ENCODE measurements at places on chromosomes 5 and 9. TPM values are rescaled to one million over a fixed set of nuclear protein-coding genes. Genes with fewer than 3 reads are reported as not detected.

DNA sequence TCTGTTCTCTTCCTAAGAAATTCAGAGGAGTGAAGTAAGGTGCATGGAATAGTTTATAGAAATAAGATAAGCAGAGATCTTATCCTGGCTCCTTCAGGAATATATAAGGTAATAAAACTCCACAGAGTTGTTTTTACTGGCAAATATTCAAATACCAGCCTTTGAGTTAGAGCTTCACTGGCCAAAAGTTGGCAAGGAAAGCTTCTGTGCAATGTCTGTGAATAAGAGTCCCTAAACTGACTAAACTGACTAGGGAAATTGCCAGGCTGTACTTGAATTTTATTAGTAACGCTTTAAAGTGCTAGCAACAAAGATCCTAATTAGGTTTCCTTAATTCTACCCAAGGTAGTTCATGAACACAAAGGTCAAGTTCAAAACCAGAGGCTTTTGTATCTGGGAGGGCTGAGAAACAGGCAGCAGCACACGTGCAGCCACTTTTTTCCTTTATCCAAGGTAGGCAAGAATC lies 131.1 kb upstream of the MPDZ start:
- no peaks in the 10 kb centered on the region for H3K27me3 ChIP-seq
- H3K36me3 ChIP-seq, result peaks cover 15% of the 10 kb centered on the region
- H3K27ac ChIP-seq, result no peak overlapping the region
- H3K4me3 ChIP-seq, result no peak overlapping the region

DNA sequence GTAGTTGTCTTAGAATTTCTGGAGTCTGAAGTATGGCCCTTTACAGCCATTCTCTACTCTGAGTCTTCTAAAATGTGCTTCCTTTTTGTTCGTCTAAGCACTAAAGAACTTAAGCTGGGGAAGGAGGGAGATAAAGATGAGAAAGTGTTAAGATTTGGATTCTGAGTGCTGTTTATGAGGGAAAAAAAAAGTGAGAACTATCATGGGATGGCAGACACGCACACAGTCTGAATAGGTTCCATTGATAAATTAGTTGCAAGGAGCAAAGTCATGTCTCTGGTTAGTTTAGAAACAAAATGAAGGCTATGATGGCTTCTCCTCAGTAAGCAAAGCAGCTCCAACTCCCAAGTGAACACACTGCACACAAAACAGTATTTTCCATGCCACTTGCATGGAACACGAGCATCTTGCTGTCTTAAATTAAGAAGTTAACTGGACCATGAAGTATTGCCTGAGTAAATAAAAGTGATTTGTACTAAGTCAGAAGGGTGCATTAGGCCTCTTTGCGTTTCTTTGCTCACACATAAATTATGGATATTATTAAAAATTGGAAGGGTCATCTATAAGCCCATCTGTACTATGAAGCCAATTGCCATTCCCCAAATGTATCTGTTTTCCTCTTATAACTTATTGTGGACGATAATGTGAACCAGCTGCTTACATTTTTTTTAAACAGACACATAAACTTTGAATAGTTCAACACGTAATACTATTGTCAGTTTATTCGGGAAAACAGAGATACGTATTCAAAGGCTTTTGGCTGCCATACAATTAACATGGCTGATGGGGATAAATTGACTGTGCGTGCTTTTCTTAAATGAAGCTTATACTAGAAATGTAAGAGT lies 199.3 kb downstream of the SGCD start:
- no peak overlapping the region for H3K4me3 ChIP-seq
- H3K36me3 ChIP-seq, result no peaks in the 10 kb centered on the region
- H3K4me1 ChIP-seq, result no peaks in the 10 kb centered on the region

PLPP7 gene
- total RNA-seq, result 4.9 TPM

GFI1B gene
- not detected for total RNA-seq

DNA sequence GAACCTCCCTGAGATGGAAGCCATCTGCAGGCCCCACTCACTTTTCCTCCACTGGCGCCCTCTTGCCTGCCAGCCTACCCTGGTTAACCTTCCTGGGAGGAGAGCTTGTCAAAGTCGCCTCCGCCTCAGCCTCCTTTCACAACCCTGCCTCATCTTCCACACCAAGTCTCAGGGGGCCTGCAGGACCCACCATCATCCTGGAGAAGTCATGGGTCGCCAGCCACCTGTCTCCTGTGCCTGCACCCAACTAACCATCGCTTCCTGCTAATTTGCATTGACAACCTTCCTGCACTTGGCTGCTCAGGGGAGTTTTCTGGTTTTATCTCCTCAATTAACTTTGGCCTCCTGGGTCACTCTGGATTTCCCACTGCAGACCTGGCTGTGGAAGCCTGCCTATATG lies 52.8 kb upstream of the GRHPR start:
- H3K36me3 ChIP-seq, result no peaks in the 10 kb centered on the region
- DNase-seq, result no peak
- H3K27ac ChIP-seq, result no peak overlapping the region
- H3K4me3 ChIP-seq, result no peak overlapping the region
- H3K4me1 ChIP-seq, result peaks cover 4% of the 10 kb centered on the region

GRCh38 chr9:111676116-111676515 lies 14.7 kb downstream of the GNG10 start:
- no peak for DNase-seq
- H3K4me3 ChIP-seq, result no peak overlapping the region
- H3K36me3 ChIP-seq, result peaks cover 19% of the 10 kb centered on the region
- H3K4me1 ChIP-seq, result peaks cover 6% of the 10 kb centered on the region

DNA sequence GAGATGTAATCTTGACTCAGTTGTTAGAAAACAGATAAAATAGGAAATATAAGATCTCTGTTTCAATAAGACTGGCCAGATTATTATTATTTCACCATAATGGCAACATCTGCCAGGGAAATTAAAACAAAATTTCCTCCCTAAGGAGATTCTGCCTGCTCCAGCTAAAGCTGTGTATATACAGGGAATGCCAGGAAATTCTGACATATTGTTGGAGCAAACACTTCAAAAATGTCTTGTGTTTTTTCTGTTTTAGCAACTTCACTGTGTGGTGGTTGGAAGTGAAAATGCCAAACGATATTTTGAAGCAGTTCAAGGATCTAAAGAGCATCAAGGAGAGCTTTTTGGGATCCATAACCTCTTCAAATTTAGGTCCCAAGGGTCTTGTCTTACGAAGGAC lies 90.8 kb downstream of the ERCC6L2 start:
- peaks cover 5% of the 10 kb centered on the region for H3K36me3 ChIP-seq
- no peak for DNase-seq
- no peak overlapping the region for H3K4me3 ChIP-seq
- no peak overlapping the region for H3K27ac ChIP-seq

DNA sequence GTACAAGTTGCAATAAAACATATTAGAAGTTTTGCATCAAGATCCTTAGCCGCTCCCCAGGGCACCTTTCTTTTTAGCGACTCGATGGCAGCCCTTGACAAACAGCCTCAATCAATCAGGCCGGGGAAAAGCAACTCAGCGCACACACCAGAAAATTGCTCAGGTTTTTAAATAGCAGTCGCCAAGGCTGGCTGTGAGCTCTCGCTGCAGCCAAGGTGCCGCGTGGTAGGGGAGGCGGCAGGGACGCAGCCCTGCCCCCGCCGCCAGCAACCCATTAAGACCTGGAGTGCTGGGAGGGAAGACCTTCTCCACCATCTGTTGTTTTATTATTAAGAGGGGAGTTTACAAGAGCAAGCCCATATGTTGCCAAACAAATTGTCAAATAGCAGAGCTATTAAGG lies 22.6 kb downstream of the ASS1 start:
- H3K36me3 ChIP-seq, result no peaks in the 10 kb centered on the region
- H3K27ac ChIP-seq, result no peak overlapping the region
- peaks cover 6% of the 10 kb centered on the region for H3K27me3 ChIP-seq
- H3K4me3 ChIP-seq, result no peak overlapping the region

DNA sequence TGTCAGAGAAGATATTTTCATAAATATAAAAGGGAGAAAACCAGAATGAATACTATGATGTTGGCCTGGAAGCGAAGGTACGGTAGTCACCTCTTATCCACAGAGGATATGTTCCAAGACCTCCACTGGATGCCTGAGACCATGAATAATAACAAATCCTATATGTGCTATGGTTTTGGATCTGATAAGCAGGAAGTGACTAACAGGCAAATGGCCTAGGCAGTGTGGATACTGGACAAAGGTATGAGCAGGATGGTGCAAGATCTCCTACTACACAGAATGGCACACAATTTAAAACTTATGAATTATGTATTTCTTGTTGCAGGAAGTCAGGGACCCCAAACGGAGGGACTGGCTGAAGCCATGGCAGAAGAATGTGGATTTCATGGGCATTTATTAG lies 48.2 kb downstream of the ADAMTS12 start:
- peaks cover 5% of the 10 kb centered on the region for H3K27me3 ChIP-seq
- no peak overlapping the region for H3K4me3 ChIP-seq
- DNase-seq, result no peak
- H3K36me3 ChIP-seq, result peaks cover 3% of the 10 kb centered on the region
- no peak overlapping the region for H3K27ac ChIP-seq
- H3K4me1 ChIP-seq, result no peaks in the 10 kb centered on the region

DNA sequence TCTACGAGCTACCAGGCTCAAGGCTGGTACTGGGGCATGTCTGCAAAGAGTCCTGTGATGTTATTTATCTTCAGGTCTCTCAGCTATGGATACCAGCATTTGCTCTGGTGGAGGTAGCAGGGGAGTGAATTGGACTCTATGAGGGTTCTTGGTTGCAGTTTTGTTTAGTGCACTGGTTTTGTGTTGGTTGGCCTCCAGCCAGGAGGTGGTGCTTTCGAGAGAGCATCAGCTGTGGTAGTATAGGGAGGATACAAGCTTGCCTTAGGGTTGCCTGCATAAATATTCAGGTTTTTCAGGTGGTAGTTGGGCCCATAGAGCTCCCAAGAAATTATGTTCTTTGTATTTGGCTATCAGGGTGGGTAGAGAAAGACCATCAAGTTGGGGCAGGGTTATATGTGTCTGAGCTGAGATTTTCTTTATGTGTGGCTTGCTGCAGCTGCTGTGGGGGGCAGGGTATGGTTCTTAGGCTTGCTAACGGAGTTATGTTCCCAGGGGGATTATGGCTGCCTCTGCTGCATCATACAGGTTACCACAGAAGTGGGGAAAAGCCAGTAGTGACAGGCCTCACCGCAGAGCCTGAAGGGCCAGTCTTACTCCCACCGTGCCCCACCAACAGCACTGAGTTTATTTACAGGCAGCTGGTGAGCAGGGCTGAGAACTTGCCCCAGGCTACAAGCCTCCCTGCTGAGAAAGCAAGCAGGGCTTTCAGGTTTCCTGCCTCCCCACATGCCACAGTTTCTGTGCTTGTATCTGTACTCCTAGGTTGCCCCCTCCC lies 9.7 kb upstream of the RIOK2 start:
- DNase-seq, result no peak
- peaks cover 16% of the 10 kb centered on the region for H3K4me1 ChIP-seq
- H3K36me3 ChIP-seq, result peaks cover 4% of the 10 kb centered on the region
- peaks cover 3% of the 10 kb centered on the region for H3K27me3 ChIP-seq
- peak overlapping the region; percentile 94 for H3K27ac ChIP-seq

PCDHA5 gene
- 2.7 TPM for total RNA-seq

DNA sequence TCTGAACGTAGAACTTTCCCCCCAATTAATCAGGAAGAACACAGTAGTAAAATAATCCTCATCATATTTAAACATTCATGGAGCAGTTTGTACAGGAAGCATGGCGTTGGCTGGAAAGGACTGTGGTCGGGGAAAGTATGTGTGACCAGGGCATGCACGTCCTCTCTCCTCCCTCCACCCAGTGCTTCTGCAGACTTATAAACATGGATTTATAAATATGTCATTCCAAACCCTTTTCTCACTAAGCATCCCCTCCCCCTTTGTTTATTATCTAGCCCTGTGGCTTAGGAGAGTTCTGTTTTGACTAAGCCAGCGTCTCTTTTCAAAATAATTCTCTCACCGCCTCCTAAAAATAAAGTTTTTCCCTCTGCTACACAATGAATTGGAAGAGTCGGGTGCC lies 70.4 kb upstream of the DAP start:
- no peaks in the 10 kb centered on the region for H3K27me3 ChIP-seq
- no peak overlapping the region for H3K27ac ChIP-seq
- DNase-seq, result no peak
- H3K36me3 ChIP-seq, result no peaks in the 10 kb centered on the region
- no peaks in the 10 kb centered on the region for H3K4me1 ChIP-seq

SPATA31A3 gene
- not detected for total RNA-seq

Data from endothelial cell (in vitro differentiated cells).